ENCODE measurements at places on chromosomes 11 and 22. TPM values are rescaled to one million over a fixed set of nuclear protein-coding genes. Genes with fewer than 3 reads are reported as not detected.

The SMIM35 gene
- 0.32 TPM for total RNA-seq

The SAA2 gene
- total RNA-seq = not detected

The PNPLA2 gene
- total RNA-seq = 32.0 TPM

The SEPTIN3 gene
- 0.36 TPM for total RNA-seq

The SLC25A45 gene
- 12.8 TPM for total RNA-seq

The IL17REL gene
- not detected for total RNA-seq

The SLC22A9 gene
- not detected for total RNA-seq

The SCN4B gene
- 1.1 TPM for total RNA-seq

The SPON1 gene
- total RNA-seq = 1.4 TPM

The CARD18 gene
- total RNA-seq = not detected

The CRYBA4 gene
- total RNA-seq = not detected

The PARVG gene
- total RNA-seq = 76.5 TPM

The DRG1 gene
- 118 TPM for total RNA-seq

The GPR83 gene
- 0.07 TPM for total RNA-seq

The EMSY gene
- total RNA-seq = 31.4 TPM

The YAP1 gene
- not detected for total RNA-seq

The GUCY1A2 gene
- not detected for total RNA-seq

The SSH3 gene
- total RNA-seq = 7.4 TPM

The SLC22A25 gene
- not detected for total RNA-seq

The POU2AF2 gene
- total RNA-seq = not detected

The SLC36A4 gene
- 17.9 TPM for total RNA-seq

All from activated CD8-positive, alpha-beta T cell treated with anti-CD3 and anti-CD28 coated beads for 36 hours (primary cell).